Activated naive CD4-positive, alpha-beta T cell (primary cell): ENCODE measurements at places on chromosomes 3 and 15.

DNA sequence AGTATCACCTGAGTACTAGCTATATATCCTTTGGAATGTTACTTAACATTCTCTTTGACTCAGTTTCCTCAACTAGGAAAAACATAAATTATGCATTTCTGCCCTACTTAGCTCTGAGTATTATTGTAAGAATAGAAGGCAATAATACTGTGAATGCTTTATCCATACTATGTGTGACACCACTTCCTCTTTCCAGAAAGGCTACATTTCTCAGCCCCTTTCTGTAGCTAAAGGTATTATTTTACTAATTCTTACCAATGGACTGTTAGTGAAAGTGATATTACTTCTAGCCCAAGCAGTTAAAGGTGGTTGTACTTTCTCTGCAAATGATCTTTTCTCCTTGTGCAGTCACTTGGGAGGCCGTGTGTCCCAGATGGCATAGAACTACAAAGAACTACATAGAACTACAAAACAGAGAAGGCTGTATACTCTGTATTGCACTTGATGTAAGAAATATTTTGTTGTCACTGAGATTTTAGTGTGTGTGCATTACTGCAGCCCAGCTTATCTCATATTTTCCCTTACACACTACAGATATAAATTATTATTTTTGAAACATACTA, 35.1 kb downstream of the MYH15 start:
- DNase-seq = no peak

DNA sequence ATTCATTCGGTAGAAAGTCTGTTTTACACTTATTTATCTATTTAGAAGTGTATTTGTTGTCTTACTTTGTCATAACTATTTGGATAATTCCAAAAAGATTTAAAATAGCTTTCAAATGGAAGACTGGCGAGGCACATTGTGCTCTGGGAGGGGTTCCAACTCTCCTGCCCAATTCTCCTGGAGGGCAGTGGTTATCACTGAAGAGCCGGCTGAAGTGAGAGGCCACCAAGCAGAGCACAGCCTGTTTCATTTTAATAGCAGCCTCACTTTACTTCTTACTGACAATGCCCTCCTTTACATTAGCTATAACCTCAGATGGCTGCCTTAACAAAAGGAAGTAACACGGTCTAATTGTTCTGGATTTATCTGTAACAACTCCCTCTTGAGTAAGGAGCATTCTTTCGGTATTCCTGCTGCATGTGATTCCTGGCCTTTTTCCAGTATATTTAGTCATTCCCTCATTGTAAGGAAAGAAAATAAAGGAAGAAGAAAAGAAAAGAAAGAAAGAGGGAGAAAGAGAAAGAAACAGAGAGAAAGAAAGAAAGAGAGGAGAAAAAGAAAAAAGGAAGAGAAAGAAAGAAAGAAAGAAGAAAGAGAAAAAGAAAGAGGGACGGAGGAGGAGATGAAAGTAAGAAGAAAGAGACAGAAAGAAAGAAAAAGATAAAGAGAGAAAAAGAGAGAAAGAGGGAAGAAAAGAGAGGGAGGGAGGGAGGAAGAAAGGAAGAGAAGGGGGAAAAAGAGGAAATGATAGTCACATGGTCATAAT, 339.8 kb upstream of the WNT5A start:
- no peak for DNase-seq

- DNase-seq = no peak
Observed at GRCh38 chr3:170636400-170636973, 50.6 kb upstream of the SLC7A14 start.

DNA sequence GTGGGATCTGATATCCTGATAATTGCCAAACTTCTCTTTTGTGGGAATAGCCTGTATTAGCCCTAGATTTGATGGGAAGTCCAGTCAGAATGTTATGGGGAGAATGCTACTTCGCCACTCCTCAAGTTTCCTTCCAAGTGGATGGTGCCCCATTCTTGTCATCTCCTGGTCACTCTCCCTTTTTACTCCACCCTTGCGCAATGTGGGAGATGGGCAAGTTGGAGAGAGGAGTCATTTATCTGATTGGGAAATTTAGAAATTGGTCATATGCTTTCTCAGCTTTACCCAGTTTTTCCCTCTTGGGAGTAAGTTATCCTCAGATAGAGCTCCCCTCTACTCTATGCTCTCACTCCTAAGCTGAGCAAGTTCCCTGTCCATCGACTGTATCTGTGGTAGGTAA, 14.4 kb downstream of the FANCD2OS start:
- no peak for DNase-seq

GRCh38 chr3:148077318-148077923, 620.3 kb upstream of the AGTR1 start:
- DNase-seq = no peak
